Esophagus squamous epithelium (tissue), 5 donors: ENCODE measurements at places on chromosomes 1 and 21. TPM values are rescaled to one million over a fixed set of nuclear protein-coding genes. Genes with fewer than 3 reads are reported as not detected.

DNA sequence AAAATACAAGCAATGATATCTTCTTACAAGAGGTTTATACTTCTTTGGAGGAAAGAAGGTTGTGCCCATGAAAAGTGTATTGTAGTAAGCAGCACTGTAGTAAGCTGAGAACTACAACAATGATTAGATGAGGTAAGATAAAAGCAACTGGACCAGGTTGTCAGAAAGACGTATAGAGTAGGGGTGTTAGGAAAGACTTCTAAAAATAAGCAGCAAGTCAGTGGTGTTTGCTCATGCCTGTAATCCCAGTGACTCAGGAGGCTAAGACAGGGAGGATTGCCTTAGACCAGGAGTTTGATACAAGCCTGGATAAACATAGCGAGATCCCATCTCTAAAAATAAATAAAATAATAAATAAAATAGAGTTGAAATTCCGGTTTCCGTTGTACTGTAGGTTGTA is 4.3 kb upstream of the OR10X1 start:
- H3K27ac ChIP-seq: no peak overlapping the region
- no peaks in the 10 kb centered on the region for H3K27me3 ChIP-seq
- no peaks in the 10 kb centered on the region for H3K36me3 ChIP-seq
- no peak overlapping the region for H3K4me3 ChIP-seq

The CACNA1S gene
- not detected for total RNA-seq

DNA sequence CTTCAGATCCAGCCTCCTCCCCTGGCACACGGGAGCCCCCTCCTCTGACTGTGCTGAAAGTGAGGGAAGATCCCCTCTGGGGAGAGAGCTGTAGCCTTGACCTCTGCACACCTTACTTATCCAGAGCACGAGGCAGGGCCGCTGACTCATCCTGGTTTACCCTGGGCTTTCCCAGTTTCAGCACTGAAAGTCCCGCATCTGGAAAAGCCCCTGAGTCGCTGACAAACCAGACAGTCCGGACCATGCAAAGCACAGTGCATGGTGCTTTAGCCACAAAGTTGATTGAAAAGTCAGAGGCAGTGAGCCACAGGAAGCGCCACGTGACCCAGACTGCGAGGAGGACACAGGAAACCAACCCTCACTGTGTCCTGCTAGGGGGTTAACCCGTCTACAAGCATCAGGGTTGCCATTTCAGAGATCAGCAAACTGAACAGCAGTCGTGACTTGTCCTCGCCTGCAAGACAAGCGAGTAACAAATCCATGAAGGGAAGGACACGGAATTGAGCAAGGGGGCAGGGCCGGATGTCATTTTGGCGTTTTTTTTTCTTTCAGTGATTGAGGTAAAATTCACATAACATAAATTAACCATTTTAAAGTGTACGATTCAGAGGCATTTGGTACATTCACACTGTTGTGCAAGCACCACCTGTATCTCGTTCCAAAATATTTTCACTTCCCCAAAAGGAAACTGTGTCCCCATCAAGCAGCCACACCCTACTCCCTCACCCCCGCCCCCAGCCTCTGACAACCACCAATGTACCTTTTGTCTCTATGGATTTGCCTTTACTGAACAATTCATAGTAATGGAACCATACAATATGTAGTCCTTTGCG is 19.9 kb upstream of the IFNGR2 start:
- H3K36me3 ChIP-seq: no peaks in the 10 kb centered on the region
- peak; percentile 48 for DNase-seq
- no peaks in the 10 kb centered on the region for H3K27me3 ChIP-seq
- H3K4me3 ChIP-seq: peak overlapping the region; percentile 48

The C1orf87 gene
- not detected for total RNA-seq

GRCh38 chr1:212814537-212815334 is 23.0 kb downstream of the TATDN3 start:
- no peak for DNase-seq
- peaks cover 18% of the 10 kb centered on the region for H3K36me3 ChIP-seq
- H3K4me3 ChIP-seq: no peak overlapping the region
- no peaks in the 10 kb centered on the region for H3K4me1 ChIP-seq

DNA sequence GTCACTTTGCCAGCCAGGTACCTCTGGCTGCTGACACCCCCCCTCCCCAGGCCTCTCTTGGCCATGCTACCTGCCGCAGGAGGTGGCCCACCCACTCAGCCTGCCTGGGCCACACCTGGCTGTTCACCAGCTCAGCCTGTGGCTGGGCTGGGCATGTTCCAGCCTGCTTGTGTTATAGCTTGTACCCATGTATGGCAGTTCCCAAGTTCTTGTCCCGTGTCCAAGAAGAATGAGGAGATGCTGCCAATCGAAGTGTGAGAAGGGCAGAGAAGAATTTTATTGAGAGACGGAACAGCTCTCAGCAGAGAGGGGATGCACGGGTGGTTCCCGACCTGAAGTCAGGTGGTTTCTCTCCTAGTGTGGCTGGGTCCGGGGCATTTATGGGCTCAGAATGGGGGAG is 3.9 kb upstream of the MMEL1 start:
- H3K4me3 ChIP-seq: no peak overlapping the region
- no peaks in the 10 kb centered on the region for H3K36me3 ChIP-seq
- H3K27ac ChIP-seq: no peak overlapping the region
- DNase-seq: no peak

DNA sequence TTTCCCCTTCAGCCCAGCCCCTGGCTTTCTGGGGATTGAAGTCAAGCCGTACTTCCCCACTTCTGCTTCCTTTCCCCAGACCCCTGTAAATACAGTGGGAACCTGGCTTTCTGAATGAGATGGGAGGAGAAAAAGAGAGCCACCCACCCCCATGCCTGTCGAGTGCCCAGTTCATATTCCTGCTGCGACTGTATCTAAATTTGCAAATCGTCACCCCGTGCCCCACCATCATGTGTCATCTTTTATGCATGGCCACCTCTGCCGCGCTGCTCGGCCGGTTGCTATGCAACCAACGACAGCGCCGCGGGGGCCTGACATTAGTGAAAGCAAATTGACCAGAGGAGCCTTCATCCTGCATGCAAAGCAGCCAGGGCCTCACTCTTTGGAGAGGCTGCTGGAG is 143.0 kb downstream of the ELAVL4 start:
- H3K4me3 ChIP-seq: no peak overlapping the region
- no peaks in the 10 kb centered on the region for H3K27me3 ChIP-seq
- no peaks in the 10 kb centered on the region for H3K36me3 ChIP-seq
- no peaks in the 10 kb centered on the region for H3K4me1 ChIP-seq
- H3K27ac ChIP-seq: no peak overlapping the region
- DNase-seq: no peak

- DNase-seq: no peak
- no peaks in the 10 kb centered on the region for H3K4me1 ChIP-seq
- no peak overlapping the region for H3K27ac ChIP-seq
These were observed 626.7 kb upstream of the ADGRL2 start for GRCh38 chr1:81174052-81174451.

DNA sequence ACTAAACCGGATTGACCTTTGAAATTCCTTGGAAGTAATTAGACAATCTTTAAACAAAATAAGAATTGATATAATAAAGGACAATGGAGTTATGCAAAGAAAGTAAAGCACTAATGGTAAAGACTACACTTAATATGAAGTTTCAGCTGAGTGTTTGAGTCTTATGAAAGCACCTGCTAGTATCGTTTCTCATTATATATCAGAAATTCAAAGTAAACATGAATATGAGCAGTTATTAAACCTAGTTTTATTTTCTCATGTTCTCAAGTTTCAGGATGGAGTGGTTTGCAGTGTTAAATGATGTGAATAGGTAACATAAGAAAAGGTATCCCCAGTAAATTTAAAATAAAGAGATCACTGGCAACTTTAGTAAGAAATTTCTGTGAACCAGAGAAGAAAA is 188.6 kb downstream of the ZP4 start:
- no peak overlapping the region for H3K27ac ChIP-seq
- no peaks in the 10 kb centered on the region for H3K36me3 ChIP-seq
- H3K4me1 ChIP-seq: no peaks in the 10 kb centered on the region
- H3K27me3 ChIP-seq: no peaks in the 10 kb centered on the region
- DNase-seq: no peak
- H3K4me3 ChIP-seq: no peak overlapping the region

- no peaks in the 10 kb centered on the region for H3K36me3 ChIP-seq
- H3K27ac ChIP-seq: no peak overlapping the region
- no peak overlapping the region for H3K4me3 ChIP-seq
- no peaks in the 10 kb centered on the region for H3K4me1 ChIP-seq
These were observed 34.5 kb downstream of the BTG3 start for GRCh38 chr21:17578162-17578561.

GRCh38 chr1:10178597-10179405 is 31.6 kb upstream of the KIF1B start:
- H3K27ac ChIP-seq: no peak overlapping the region
- H3K4me3 ChIP-seq: no peak overlapping the region
- no peaks in the 10 kb centered on the region for H3K4me1 ChIP-seq
- H3K27me3 ChIP-seq: no peaks in the 10 kb centered on the region
- DNase-seq: no peak

The FLVCR1 gene
- total RNA-seq: 8.0 TPM

DNA sequence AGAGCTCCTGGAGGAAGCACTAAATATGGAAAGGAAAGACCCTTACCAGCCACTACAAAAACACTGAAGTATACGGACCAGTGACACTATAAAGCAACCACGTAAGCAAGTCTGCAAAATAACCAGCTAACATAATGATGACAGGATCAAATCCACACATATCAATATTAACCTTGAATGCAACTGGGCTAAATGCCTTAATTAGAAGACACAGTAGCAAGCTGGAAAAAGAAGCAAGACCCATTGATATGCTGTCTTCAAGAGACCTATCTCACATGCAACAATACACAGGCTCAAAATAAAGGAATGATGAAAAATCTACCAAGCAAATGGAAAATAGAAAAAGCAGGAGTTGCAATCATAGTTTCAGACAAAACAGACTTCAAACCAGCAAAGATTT is 31.0 kb downstream of the C1orf185 start:
- H3K36me3 ChIP-seq: no peaks in the 10 kb centered on the region
- H3K4me3 ChIP-seq: no peak overlapping the region
- no peaks in the 10 kb centered on the region for H3K4me1 ChIP-seq
- H3K27me3 ChIP-seq: peaks cover 8% of the 10 kb centered on the region

The F5 gene
- total RNA-seq: not detected

GRCh38 chr1:113965703-113966412 is 13.4 kb upstream of the OLFML3 start:
- H3K4me1 ChIP-seq: no peaks in the 10 kb centered on the region
- H3K36me3 ChIP-seq: peaks cover 95% of the 10 kb centered on the region
- no peak overlapping the region for H3K4me3 ChIP-seq
- no peaks in the 10 kb centered on the region for H3K27me3 ChIP-seq
- no peak overlapping the region for H3K27ac ChIP-seq

- H3K4me1 ChIP-seq: peaks cover 4% of the 10 kb centered on the region
- H3K4me3 ChIP-seq: no peak overlapping the region
- H3K27ac ChIP-seq: no peak overlapping the region
These were observed 60.2 kb downstream of the GLUL start for GRCh38 chr1:182331387-182331786.

- no peak for DNase-seq
- H3K4me3 ChIP-seq: no peak overlapping the region
- H3K27ac ChIP-seq: no peak overlapping the region
These were observed 92.8 kb downstream of the PIK3R3 start for GRCh38 chr1:46039571-46040052.
